Fibroblast of skin of scalp (primary cell): ENCODE measurements at places on chromosomes 2 and 18.

- peak; percentile 74 for DNase-seq
Observed at GRCh38 chr2:231152800-231153557, 28.1 kb upstream of the HTR2B start.

GRCh38 chr2:145137211-145137610, 617.3 kb upstream of the ZEB2 start:
- no peak for DNase-seq

GRCh38 chr2:151967829-151968722, 130.8 kb downstream of the CACNB4 start:
- no peak for DNase-seq

DNA sequence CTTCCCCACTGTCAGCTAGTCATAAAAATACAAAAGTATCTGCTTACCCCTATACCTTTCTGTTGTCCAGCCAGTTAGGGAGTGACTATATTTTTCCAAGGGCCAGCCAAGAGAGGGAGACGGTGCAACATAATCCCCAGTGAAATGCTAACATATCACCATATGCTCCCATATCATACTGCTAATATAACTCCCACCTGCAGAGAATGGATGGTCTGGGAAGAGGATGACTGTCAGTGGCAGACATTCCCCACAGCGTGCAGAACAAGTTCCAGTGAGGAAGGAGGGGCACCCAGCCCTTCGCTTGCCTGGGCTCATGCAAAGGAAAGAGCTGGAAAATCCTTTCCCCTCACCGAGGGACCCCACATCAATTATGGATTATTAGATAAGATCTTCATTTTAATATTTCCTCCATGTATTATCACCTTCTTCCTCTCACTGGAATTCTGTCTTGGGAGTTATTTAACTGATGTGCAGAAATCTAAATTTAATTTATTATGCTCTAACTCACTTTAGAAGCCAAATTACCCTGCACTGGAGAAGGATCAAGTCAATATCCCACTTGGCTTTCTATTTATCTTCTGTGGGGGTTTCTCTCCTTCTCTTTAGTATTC, 135.6 kb downstream of the GALNT14 start:
- no peak for DNase-seq

DNA sequence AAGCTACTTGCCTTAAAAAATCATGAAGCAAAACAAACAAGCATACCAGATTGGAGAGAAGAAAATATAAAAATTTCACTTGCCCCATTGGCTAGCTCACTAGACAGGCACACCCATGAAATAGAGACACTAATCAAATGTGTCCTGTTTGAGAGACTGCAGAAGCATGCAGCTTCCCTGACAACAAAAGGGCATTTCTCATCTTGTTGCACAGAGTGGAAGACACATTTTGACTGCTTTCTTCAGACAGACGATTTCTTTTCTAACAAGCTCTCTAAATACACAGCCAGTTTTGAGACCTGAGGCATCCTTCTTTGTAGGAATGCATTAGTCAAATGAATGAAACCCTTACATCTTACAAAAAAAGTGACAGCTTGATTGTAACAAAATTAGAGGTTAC, 1558.6 kb upstream of the NXPH2 start:
- no peak for DNase-seq

DNA sequence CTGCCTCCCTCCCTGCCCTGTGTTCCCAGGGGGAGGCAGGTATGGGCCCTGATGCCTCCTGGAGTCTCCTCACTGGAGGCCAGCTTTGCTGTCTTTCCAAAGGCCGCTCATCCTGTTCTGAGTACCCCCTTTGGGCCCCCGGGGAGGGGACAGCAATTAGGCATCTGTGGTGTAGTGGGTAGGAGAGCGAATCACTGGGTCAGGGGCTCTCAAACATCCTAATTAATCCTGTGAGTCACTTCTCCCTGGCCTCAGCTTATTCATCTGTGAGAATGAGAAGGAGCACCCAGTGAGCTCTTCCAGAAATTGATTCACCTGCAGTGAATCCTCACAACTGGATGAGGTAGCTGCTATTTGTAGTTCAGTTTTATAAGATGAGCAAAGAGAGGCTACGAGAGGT, 16.4 kb downstream of the TET3 start:
- DNase-seq = no peak
